ENCODE measurements at places on chromosomes 11 and 22.

DNA sequence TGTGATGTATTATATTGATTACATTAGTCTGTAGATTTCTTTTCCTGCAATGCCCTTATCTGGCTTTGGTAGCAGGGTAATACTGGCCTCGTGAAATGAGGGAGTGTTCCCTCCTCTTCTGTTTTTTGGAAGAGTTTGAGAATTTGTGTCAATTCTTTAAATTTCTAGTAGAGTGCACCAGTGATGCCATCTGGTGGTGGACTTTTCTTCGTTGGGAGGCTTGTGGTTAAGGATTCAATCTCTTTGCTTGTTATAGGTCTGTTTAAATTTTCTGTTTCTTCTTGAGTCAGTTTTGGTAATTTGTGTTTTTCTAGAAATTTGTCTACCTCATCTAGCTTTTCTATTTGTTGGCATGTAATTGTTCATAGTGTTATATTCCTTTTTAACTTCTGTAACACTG lies 18.9 kb downstream of the SHANK3 start:
- no peak for DNase-seq

DNA sequence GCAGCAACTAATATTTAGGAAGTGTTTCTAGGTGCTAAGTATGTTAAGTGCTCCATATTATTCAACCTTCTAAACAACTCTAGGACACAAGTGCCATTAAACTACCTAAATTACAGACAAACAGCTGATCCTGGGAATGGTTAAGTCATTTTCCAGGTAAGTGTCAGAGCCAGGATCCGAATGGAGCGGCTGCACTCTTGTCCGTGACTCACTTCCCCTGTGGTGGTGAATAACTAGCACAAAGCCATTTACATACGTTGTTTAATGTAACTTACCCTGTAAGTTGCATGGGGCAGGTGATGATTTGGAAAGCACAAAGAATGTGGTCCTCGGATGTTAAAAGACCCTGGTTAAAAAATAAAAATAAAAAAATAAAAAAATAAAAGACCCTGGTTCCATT lies 8.8 kb upstream of the PRG2 start:
- no peak for DNase-seq

DNA sequence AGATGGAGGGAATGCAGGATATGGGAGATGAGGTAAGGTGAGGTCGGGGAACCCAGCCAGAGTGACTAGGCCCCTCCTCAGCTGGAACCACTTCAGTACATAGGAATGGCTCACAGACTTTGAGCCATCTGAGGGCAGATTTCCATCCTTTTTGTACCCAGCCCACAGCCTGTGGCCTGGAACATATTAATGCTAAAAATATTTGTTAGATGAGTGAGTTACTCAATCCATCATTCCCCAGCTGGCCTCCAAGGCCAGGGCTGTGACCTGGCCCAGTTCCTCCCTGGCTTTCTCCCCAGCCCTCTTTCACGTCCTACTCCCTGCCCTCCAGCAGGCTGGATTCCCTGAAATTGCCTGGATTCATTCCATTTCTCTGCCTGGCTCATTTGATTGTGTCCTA lies 57.2 kb upstream of the PRDM11 start:
- DNase-seq = no peak

- no peak for DNase-seq
Observed at GRCh38 chr22:47550524-47551430, 788.3 kb downstream of the TBC1D22A start.

- DNase-seq = no peak
Observed at GRCh38 chr11:83671289-83671688, 385.1 kb upstream of the CCDC90B start.

- no peak for DNase-seq
Observed at GRCh38 chr22:50625131-50625567, 2.8 kb downstream of the ARSA start.

DNA sequence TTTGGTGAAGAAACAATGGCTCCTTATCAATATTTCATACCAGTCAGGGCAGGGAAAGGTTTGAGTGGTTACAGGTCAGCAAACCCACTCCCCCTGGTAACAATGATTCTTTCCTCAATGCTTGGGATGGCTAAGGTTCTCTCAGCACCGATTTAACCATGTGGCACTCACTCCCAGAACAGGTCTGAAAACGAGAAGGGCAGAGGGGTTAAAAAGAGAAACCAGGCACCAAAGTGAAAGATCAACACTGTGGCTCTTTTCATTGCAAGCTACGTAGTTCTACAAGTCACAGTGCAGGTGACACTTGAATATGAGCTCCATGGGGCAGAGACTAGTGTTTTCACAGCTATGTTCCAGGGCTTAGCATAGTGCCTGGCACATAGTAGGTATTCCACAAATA lies 132.4 kb downstream of the PLEKHA7 start:
- DNase-seq = no peak

DNA sequence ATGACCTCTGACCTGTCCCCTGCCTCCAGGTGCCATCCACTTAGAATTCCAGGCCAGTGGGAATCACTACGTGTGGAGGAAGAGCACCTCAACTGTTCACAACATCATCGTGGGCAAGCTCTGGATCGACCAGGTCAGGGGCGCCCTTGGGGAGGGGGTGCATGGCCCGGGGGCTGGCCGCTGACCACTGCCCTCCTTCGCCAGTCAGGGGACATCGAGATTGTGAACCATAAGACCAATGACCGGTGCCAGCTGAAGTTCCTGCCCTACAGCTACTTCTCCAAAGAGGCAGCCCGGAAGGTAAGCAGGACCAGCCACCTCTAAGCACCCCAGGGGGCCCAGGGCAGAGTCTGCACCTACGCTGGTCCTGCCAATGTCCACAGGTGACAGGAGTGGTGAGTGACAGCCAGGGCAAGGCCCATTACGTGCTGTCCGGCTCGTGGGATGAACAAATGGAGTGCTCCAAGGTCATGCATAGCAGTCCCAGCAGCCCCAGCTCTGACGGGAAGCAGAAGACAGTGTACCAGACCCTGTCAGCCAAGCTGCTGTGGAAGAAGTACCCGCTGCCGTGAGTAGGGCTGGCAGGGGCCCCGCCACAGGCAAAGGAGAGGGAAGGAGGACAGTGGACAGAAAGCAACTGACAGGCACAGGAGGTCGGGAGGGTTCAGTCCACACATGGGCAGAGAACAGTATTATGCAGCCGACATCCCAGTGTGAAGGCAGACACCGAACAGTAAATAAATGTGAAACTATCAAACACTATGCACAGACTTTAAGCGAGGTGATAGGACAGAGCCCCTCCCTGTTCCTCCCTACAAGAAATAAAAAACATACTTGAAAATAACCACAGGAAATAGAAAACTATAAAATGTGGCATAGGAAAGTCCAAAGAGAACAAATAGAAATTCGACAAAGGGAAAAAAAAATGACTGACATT lies 74.9 kb downstream of the MORC2 start:
- no peak for DNase-seq

DNA sequence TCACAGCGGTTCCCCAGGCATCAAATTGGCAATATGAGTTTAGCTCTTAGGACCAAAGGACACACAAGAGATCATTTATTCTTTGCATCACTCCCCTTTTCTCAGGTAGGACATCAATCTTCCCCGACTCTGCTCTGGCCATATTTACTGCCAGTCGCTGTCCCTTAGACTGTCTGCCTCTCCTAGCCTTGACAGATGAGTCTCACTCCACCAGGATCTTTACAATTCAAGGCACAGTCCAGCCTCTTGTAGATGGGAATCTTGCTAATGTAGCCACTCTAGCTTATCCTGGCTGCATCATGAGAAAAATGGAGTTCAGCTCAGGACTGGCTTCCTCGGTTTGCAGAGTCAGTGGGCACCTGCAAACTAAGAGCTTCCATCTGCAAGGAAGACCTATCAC lies 915.2 kb downstream of the NTM start:
- DNase-seq = no peak

GRCh38 chr11:109819410-109819809 lies 273.8 kb upstream of the ZC3H12C start:
- no peak for DNase-seq

- DNase-seq = no peak
Observed at GRCh38 chr11:44903518-44903917, 47.2 kb downstream of the TP53I11 start.

GRCh38 chr11:10898003-10898762 lies 40.3 kb upstream of the ZBED5 start:
- no peak for DNase-seq

- no peak for DNase-seq
Observed at GRCh38 chr11:130916910-130917309, 631 bp upstream of the SNX19 start.

DNA sequence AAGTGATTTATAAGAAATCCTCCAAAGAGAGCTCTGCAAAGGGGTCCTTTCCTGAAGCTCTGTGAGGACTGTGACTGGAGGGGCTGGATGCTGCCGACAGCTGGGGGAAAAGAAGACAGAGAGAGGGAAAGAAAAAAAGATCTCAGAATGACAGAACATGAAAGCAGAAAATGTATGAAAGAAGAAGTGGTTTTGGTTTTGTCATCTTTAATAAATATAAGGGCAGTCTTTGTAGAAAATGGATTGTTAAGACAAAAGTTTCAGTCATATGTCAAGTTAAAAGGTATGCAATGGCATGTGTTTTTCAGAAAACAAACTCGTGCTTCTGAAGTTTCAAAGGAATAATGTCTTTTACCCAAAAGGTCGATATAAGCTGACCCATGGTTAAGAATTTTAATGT lies 105.5 kb downstream of the CCDC83 start:
- no peak for DNase-seq

DNA sequence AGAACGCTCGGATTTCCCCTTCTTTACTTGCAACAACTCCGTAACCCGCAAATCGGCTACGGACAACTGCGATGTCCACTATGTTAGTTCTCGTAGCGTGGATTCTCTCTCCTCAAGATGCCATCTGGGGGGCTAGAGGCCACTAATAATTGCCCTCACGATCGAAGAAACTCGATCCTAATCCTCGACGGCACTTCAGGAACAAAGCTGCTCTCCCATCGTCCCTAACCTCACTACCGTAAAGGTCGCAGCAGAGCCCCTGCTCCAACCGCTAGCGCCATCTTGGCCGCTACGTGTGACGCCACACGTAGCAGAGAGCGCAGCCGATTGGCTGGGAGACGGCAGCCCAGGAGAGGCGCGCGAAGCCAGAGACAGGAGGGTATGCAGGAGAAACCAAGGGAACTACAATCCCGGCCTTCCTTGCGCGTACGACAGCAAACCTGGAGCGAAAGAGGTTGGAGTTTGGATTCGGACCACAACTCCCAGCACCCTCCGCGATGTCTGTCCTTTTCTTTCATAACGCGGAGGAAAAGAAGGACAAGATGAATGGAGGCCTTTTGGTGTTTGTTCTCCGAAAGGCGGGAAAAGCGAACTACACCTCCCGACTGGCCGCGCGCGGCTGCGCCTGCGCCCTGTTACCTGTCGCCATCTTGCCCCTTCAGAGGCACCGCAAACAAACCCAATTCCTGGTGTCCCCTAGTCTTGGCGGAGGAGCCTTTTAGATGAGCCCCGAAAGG lies at the start of gene EMSY:
TSS of gene EMSY (plus strand) at position 635 of the 737 bp plus-strand sequence. CDS start 1,921 bp downstream, outside the sequence.
- DNase-seq = peak; percentile 93

- no peak for DNase-seq
Observed at GRCh38 chr22:19853058-19853878, 1.4 kb downstream of the GNB1L start.

GRCh38 chr11:130197386-130198035 lies 37.9 kb downstream of the ST14 start:
- DNase-seq = no peak

DNA sequence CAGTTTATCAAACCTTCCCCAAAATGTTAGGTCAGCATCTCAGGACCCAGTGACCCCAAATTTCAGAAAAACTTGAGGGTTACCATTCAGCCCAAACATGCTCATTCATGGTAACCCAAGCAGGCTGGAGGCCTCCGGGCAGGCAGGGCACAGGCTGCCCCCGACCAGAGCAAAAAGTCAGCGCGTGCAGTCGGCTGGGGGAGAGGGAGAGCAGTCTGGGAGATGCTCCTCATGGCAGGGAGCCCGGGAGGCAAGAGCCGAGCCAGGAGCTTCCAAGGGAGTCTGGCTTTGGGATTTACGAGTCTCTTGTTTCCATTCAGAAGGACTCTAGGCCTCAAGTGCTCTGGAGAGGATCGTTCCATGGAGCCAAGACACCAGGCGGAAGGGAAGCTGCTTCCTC lies 45.7 kb downstream of the RPUSD4 start:
- DNase-seq = no peak

DNA sequence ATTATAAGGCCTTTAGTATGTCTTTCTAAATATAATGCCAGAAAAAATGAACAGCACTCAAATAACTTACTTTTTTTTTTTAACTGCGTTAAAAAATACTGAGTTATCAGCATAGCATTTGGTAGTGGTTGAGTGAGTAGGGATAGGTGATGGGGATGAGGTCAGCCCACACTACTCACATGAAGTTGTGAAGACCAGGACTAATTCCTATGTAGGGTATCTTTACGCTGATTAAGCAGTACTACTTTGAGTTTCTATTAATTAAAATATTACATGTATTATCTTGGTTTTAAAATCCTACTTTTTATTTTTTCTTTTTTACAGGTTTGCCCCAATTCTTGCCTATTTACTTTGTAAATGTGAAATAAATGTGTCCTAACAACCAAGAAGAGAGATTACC lies 13.5 kb downstream of the PHF21A start:
- DNase-seq = no peak

GRCh38 chr11:113874581-113875233 lies 665 bp downstream of the USP28 start:
- no peak for DNase-seq

DNA sequence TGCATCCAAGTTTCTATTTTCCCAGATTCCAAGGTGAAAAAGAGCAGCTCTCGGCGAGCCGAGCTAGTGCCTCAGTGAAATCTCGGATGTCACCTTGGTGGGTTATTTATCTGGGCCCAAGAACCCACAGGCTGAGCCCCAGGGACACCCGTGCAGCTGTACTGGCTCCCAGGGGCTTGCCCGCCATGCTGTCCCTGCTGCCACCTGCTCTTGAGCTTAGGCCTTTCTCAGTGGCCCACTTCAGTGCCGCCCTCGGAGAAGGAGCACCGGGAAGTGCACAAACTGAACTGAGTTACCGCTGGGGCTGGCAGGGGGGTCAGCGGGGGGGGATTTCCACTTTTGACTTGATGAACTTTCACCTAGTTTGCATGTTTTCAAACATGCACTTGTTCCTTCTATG lies 27.9 kb downstream of the CPT1A start:
- no peak for DNase-seq

DNA sequence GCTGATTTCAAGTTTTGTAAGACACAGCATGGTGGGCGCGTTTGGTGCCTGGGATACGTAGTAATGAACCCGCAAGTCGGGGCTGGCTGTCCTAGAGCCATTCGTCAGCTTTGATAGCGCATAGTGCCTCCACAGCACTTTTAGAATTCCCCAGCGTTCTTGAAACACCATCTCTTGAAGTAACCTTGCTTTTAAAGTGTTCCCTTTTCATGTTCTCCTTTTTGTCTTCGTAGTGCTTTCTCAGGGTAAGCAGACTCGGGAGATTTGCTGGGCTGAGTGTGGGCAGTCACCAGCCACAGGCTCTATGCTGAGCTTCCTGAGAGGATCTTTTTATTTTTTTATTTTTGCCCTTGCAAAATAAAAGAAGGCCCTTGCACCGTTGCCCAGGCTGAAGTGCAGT lies 39.6 kb upstream of the CTTN start:
- no peak for DNase-seq

Measured in NCI-H2081 treated with DMSO at 0.1 percent for 48 hours (cell line).